Neural crest cell (in vitro differentiated cells): ENCODE measurements at places on chromosomes 1 and 21. TPM values are rescaled to one million over a fixed set of nuclear protein-coding genes. Genes with fewer than 3 reads are reported as not detected.

DNA sequence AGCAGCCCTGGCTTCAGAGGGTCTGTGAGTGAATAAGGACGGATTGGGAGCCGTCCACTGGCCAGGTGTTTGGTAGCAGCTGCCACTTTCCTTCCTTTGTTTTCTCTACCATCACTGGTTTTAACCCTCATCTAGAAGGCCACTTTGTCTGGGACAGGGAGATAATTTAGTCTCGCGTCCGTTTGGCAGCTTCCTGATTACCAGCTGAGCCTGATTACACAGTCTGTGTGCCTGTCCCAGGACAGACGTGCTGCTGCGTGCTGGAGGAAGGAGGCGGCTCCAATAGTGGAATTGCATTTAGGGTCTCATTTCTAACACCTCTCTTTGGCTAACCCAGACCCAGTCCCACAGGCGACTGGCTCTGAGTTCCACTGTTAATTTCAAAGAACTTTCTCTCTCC is 24.6 kb upstream of the CASQ2 start:
- no peak overlapping the region for H3K27ac ChIP-seq
- no peaks in the 10 kb centered on the region for H3K27me3 ChIP-seq
- H3K4me1 ChIP-seq, result peaks cover 38% of the 10 kb centered on the region

GRCh38 chr1:183942933-183943693 is 94.4 kb downstream of the COLGALT2 start:
- H3K27ac ChIP-seq, result peak overlapping the region; percentile 88
- peaks cover 36% of the 10 kb centered on the region for H3K36me3 ChIP-seq
- DNase-seq, result peak; percentile 21
- H3K4me3 ChIP-seq, result peak overlapping the region; percentile 74

GRCh38 chr1:179251675-179252074 is 22.2 kb upstream of the ABL2 start:
- no peak for DNase-seq
- no peak overlapping the region for H3K4me3 ChIP-seq
- no peak overlapping the region for H3K27ac ChIP-seq
- H3K36me3 ChIP-seq, result no peaks in the 10 kb centered on the region
- H3K4me1 ChIP-seq, result no peaks in the 10 kb centered on the region

DNA sequence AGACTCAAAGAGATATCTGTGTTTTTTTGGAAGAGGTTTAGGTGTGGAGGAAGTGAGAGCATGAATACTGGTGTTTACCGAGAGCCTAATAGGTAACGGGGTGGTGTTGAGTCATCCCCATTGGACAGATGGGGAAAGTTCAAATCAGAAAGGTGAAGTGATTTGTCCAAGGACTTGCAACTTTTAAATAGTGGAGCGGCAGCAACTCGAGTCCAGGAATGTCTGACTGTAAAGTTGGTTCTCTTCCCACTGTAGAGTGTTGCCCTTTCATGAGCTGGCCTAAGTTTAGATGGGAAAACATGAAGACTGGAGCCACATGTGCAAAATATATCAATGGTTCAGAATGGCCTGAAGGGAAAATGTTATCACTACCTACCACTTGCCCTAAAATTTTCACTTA is 125.7 kb downstream of the LYPLAL1 start:
- H3K4me1 ChIP-seq, result no peaks in the 10 kb centered on the region
- peaks cover 8% of the 10 kb centered on the region for H3K36me3 ChIP-seq
- no peaks in the 10 kb centered on the region for H3K27me3 ChIP-seq

DNA sequence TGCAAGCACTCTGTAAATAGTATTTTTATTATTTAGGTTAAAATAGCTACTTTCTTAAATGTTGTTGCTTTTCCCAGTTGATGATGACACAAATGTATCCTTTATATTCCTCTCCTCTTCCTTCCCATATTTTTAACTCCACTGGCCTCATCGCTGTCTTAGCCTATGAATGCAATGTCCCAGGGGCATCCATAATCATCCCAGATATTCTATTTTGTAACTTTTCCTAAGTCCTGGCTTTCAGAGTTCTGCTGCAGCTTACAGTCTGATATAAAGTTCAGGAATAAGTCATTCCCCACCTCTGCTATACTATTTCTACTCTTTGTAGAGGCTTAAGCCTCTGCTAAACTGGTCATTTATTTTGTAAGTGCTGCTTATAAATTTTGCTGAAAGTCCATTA is 58.3 kb downstream of the ASTN1 start:
- H3K36me3 ChIP-seq, result no peaks in the 10 kb centered on the region
- H3K4me3 ChIP-seq, result no peak overlapping the region
- no peak overlapping the region for H3K27ac ChIP-seq
- no peak for DNase-seq

- peaks cover 11% of the 10 kb centered on the region for H3K36me3 ChIP-seq
- no peak for DNase-seq
- no peaks in the 10 kb centered on the region for H3K27me3 ChIP-seq
- no peak overlapping the region for H3K4me3 ChIP-seq
These were observed 17.4 kb downstream of the IQGAP3 start for GRCh38 chr1:156554971-156555370.

- H3K4me1 ChIP-seq, result peaks cover 13% of the 10 kb centered on the region
- no peak overlapping the region for H3K4me3 ChIP-seq
- no peak overlapping the region for H3K27ac ChIP-seq
- H3K27me3 ChIP-seq, result peaks cover 2% of the 10 kb centered on the region
- no peak for DNase-seq
- H3K36me3 ChIP-seq, result no peaks in the 10 kb centered on the region
These were observed 133.1 kb downstream of the LRRC40 start for GRCh38 chr1:70072231-70072751.

DNA sequence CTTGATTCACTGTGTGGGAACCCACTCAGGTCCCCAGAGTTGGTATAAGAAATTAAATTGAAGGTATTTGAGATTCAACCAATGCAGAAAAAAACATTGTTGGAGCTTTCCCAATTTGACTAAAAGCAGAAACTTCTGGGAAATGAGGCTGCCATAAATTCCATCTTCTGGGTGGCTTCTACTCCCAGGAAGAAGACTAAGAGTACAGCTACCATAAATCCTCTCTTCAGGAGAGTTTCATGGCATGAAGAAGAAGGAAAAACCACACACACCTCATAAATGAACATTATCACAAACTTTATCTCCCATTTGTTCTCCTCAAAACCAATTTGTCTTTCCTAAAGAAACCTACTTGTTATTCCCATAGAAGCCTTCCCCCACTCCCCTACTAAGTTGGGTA is 283.9 kb downstream of the DPYD start:
- no peak overlapping the region for H3K27ac ChIP-seq
- no peaks in the 10 kb centered on the region for H3K36me3 ChIP-seq
- H3K27me3 ChIP-seq, result no peaks in the 10 kb centered on the region
- H3K4me1 ChIP-seq, result peaks cover 16% of the 10 kb centered on the region
- H3K4me3 ChIP-seq, result no peak overlapping the region

DNA sequence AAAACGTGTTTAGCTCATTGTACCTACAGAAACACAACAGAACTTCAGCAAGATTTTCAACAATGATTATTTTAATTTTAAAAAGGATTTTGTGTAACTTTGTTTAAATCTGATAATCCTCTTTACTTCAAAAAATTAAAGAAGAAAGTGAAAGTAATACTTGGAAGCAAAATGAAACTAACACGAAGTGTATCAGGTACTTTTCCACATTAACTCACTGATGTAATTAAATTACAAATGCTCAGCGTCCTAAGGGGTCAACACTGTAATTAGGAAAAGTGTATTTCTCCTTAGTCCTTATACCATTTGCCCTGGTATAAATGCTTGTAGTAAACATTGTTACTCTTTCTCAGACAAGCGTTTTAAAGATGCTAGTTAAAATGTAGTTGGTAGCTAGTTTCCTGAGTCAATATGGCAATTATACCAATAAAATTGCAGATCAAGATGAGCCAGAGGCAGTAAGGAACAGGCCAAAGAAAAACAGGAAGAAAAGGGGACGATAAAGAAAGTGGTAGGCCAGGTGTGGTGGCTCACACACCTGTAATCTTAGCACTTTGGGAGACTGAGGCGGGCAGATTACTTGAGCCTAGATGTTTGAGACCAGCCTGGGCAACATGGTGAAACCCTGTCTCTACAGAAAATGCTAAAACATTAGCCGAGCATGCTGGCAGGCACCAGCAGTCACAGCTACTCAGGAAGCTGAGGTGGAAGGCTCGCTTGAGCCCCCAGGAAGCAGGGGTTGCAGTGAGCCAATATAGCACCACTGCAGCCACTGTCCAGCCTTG is 553.0 kb downstream of the SMYD3 start:
- DNase-seq, result no peak
- H3K36me3 ChIP-seq, result no peaks in the 10 kb centered on the region
- no peaks in the 10 kb centered on the region for H3K4me1 ChIP-seq

DNA sequence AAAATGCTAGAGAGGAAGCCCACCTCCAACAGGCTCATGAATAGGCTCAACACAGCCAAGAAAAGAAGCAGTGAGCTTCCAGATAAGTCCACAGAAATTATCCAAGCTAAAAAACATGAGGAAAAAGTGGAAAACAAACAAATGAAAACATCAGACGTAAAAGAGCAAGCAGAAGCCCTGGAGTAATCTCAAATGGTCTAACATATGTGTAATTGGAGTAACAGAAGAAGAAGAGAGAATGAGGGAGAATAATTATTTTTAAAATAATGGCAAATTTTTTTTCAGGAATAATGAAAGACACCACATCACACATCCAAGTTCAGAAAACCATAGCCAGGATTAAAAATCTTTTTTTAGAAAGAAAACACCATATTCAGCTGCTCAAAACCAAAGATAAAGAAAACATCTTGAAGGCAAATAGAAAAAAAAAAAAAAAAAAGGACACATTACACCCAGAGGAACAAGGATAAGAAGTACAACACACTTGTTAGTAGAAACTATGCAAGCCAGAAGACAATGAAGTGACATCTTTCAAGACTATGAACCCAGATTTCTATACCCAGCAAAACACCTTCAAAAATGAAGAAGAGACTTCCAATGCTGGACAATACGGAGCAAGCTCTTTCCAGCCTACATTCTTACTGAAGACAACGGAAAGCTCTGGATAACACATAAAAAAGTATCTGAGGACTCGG is 10.6 kb upstream of the SUMO3 start:
- H3K27ac ChIP-seq, result no peak overlapping the region
- H3K36me3 ChIP-seq, result peaks cover 8% of the 10 kb centered on the region
- H3K27me3 ChIP-seq, result peaks cover 23% of the 10 kb centered on the region

DNA sequence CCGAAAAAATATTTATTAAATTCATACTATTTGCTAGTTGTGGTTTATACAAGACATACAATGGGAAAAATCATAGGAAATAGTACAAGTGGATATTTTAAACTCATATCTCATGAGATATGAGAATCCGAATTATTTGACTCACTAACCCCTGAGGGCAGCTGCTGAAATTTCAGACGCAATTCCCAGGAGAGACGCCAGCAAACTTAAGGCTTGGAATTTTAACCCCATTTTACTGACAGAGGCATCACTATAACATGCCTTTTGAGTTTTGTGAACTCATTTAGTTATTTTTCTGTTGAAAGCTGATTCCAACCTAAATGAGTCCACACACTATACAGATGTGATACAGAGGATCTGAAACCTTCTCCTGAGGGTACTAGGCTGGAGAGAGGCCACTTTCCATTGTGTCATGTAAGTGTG is 5.9 kb upstream of the MROH9 start:
- no peak overlapping the region for H3K27ac ChIP-seq
- no peaks in the 10 kb centered on the region for H3K36me3 ChIP-seq
- H3K27me3 ChIP-seq, result peaks cover 15% of the 10 kb centered on the region
- no peaks in the 10 kb centered on the region for H3K4me1 ChIP-seq
- no peak overlapping the region for H3K4me3 ChIP-seq

DNA sequence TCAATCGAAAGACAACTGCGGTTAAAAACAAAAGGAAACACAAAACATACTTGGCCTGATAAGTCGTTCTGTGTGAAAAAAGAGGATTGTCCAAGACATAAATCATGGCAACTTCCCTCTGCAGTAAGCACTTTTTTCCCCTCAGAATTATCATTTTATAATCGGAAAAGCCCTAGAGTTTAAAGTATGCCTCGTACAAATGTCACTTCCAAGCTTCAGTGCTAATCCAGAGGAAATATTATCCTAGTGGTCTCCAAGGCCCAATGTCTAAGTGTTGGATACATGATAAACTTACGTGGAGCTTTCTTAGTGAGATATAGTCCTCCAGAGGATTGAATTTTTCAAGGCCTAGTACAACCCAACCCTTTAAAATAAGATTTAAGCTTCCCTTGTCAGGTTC is 11.2 kb upstream of the NTMT2 start:
- peaks cover 15% of the 10 kb centered on the region for H3K4me1 ChIP-seq
- no peak overlapping the region for H3K27ac ChIP-seq
- H3K4me3 ChIP-seq, result no peak overlapping the region
- DNase-seq, result no peak

DNA sequence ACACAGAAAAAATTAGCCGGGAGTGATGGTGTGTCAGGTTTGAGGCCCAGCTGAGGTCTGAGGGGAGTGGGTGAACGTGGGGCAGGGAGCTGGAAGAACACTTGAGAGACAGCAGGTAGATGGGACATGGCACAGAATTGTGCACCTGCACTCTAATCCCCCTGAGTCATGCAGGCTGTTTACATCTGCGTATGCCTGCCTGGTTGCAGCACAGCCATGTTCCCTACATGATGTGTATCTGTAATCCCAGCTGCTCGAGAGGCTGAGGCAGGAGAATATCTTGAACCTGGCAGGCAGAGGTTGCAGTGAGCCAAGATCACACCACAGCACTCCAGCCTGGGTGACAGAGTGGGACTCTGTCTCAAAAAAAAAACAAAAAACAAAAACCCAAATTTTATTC is 44.8 kb downstream of the ATP5PO start:
- no peaks in the 10 kb centered on the region for H3K27me3 ChIP-seq
- H3K27ac ChIP-seq, result no peak overlapping the region
- no peak for DNase-seq
- H3K4me1 ChIP-seq, result no peaks in the 10 kb centered on the region
- H3K36me3 ChIP-seq, result peaks cover 5% of the 10 kb centered on the region

GRCh38 chr21:31255896-31256295 is 88.2 kb downstream of the TIAM1 start:
- H3K4me3 ChIP-seq, result no peak overlapping the region
- no peak overlapping the region for H3K27ac ChIP-seq
- no peaks in the 10 kb centered on the region for H3K27me3 ChIP-seq
- H3K4me1 ChIP-seq, result peaks cover 22% of the 10 kb centered on the region
- DNase-seq, result no peak

DNA sequence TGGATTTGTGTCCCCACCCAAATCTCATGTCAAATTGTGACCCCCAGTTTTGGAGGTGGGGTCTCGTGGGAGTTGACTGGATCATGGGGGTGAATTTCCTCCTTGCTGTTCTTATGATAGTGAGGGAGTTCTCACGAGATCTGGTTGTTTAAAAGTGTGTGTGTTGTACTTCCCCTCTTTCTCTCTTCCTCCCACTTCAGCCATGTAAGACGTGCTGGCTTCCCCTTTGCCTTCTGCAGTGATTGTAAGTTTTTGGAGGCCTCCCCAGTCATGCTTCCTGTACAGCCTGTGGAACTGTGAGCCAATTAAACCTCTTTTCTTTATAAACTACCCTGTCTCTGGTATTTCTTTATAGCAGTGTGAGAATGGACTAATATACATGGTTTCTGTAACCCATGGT is 64.6 kb downstream of the RHOU start:
- no peak for DNase-seq
- no peak overlapping the region for H3K4me3 ChIP-seq
- H3K27ac ChIP-seq, result no peak overlapping the region
- no peaks in the 10 kb centered on the region for H3K36me3 ChIP-seq

The FMO1 gene
- total RNA-seq, result not detected in 2 replicates

The IFNLR1 gene
- total RNA-seq, result 0.11 and 0.21 TPM in 2 replicates
